ENCODE measurements at places on chromosomes 13 and 19.
A peak's percentile ranks its signal among the peaks of the same experiment; 100 is the strongest.

GRCh38 chr13:108525827-108526226 is 103.6 kb upstream of the MYO16 start:
- DNase-seq, result no peak

GRCh38 chr13:97225533-97225932 is 3.4 kb downstream of the MBNL2 start:
- DNase-seq, result no peak

DNA sequence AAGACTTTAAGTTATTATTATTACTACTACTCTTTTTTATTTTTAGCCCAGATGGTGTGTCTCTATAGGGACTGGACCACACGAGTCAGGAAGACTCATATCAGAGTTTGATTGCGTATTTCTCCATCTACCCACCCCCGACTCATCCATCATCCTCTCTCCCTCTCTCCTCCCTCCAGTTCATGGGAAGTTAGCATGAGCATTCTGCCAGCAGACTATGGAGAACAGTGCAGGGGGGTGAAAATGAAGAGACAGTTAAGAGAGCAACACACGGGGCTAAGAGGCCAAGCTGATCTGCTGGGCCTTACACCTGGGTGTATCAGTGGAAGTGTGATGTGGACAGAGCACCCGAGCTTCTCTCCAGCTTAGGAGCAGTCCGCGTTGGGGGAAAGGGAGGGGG is 95.0 kb downstream of the UQCRFS1 start:
- DNase-seq, result no peak

DNA sequence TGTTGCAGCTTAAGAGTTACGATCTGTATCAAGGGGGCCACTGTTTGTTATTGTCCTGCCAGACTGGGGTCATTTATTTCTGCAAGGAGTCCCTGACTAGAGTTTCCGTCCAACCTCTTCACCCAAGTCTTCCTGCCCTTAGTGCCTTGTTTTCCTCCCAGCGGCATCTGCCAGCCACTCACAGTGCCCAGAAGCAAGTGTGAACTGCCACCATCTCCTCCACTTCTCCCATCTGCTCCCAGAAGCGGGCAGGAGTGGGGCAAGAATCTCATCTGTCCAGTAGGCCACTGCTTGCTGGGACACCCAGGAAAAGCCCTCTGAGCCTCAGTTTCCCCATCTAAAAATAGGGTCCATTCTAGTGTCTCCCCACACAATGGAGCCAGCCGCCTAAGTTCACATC is 4.0 kb downstream of the NOVA2 start:
- DNase-seq, result no peak

DNA sequence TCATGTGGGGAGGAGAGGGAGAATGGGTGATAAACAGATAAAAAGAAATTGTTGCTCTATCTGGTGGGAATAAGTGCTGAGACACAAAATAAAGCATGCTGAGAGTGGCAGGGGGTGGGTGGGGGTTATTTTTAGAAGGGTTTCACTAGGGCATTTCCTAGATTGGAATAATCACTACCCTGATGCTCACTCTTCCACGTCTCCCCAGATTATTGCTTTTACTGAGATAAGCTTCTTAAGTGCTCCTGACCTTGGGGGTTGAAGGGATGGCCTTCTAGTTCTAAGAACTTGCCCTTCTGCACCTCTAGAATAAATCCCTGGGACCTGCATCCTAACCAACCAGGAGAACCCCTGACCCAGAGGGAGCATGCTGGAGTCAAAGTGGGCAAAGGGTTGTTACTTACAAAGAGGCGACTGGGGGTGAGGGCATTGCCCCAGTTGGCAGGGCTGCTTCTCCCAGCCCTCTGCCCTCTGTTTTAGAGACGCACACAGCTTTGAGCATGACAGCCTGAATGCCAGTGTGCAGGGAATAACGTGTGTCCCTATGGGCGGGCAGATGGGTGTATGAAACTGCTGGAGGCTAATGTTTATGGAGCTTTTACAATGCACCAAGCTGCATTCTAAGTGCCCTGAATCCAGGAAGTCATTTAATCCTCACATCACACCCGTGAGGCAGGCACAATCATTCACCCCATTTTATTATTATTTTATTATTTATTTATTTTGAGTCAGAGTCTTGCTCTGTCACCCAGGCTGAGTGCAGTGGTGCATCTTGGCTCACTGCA is 743 bp downstream of the RDH8 start:
- DNase-seq, result no peak

DNA sequence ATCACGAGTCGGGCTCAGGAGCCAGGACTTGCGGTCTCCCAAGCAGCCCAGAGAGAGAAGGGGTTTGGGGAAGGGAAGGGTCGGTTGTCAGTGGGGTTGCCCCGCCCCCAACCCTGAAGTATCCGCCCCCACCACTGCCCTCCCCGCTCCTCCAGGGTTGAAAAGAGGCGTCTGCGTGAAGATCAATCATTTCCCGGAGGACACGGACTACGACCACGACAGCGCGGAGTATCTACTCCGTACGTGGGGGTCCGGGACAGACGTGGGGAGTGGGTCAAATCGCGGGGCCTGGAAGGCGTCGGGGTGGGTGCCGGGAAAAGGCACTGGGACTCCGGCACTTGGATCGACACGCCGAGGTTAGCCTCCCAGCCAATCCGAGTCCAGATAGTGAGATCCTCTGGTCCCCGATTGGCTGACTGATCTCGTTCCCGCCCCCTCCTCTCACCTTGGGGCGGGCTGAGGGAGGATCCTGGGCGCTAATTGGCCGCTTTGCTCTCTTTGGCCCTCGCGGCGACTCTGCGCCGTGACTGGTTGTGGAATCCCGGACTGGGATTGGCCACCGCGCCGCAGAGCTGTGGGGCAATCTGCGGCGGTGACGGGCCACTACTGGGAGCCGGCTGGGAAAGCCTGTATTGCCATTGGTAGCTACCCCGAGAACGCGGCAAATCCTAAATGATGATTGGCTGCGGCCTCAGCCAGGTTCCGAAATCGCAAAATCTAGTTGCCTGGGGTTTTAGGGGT is 13.3 kb upstream of the CACNG6 start:
- DNase-seq, result peak; percentile 88

DNA sequence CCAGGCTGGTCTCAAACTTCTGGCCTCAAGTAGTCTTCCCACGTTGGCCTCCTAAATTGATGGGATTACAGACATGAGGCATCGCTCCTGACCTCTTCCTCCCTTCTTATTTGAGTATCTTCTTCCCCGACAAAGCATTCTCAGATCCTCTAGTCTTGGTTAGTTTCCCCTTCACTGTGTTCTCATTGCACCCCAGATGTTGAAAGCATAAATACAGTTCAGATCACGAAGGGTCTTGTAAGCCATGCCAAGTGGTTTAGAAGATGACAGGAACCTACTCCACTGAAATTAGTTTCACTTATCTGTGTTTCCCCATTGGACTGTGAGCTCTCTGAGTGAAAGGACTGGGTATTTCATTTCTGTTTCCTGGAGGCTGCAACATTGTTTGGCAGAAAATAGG is 100.7 kb downstream of the DGKH start:
- no peak for DNase-seq

GRCh38 chr13:27641711-27642502 is 20.2 kb downstream of the POLR1D start:
- no peak for DNase-seq

DNA sequence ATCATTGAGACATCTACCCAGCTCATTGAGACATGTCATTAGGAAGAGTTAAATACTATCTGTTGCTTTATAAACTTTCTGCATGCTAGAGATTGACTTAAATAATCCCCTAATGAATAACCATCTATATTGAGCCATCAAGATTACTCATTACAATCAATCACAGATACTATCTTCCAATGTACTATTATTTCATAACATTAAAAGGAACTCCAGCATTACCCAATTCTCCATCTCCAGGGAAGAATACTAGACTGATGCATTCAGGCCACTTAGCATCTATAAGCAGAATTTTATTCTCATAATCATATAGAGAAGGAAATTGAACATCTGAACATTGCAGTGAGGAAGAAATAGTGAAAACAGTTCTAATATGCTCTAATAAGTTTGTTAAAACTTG is 8.0 kb downstream of the EPSTI1 start:
- no peak for DNase-seq

DNA sequence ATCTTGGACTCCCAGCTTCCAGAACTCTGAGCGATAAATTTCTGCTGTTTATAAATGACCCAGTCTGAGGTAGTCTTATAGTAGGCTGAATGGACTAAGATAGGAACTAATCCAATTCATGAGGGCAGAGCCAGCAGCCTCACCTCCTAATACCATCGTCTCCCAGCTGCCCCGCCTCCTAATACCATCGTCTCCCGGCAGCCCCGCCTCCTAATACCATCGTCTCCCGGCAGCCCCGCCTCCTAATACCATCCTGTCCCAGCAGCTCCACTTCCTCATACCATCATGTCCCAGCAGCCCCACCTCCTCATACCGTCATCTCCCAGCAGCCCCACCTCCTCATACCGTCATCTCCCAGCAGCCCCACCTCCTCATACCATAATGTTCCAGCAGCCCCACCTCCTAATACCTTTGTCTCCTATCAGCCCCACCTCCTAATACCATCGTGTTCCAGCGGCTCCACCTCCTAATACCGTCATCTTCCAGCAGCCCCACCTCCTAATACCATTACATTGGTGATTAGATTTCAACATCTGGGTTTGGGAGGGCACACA is 2.4 kb upstream of the ARGLU1 start:
- DNase-seq, result peak; percentile 63

GRCh38 chr19:31656507-31656906 is 307.3 kb upstream of the TSHZ3 start:
- DNase-seq, result no peak

DNA sequence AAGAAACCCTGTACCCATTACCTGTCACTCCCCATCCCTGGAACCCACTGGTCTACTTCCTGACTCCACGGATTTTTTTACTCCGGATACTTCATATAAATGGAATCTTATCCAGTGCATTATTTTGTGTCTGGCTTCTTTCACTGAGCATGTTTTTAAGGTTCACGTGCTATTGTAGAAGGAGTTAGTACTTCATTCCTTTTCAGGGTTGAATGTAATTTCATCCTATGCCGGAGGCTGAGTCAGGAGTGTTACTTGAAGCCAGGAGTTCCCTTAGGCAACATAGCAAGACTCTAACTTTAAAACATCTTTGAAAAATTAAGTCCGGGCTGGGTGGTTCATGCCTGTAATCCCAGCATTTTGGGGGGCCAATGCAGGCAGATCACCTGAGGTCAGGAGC is 17.9 kb upstream of the ELAVL1 start:
- no peak for DNase-seq

GRCh38 chr13:90686442-90686841 is 661.0 kb upstream of the MIR17HG start:
- DNase-seq, result no peak

GRCh38 chr19:55877211-55877610 is 40.9 kb downstream of the NLRP4 start:
- no peak for DNase-seq

GRCh38 chr19:1823539-1824251 is 11.6 kb upstream of the ATP8B3 start:
- DNase-seq, result no peak

GRCh38 chr13:41182231-41182630 is 12.1 kb downstream of the KBTBD7 start:
- no peak for DNase-seq

GRCh38 chr19:53158119-53158656 is 665 bp downstream of the ZNF347 start:
- peak; percentile 59 for DNase-seq

DNA sequence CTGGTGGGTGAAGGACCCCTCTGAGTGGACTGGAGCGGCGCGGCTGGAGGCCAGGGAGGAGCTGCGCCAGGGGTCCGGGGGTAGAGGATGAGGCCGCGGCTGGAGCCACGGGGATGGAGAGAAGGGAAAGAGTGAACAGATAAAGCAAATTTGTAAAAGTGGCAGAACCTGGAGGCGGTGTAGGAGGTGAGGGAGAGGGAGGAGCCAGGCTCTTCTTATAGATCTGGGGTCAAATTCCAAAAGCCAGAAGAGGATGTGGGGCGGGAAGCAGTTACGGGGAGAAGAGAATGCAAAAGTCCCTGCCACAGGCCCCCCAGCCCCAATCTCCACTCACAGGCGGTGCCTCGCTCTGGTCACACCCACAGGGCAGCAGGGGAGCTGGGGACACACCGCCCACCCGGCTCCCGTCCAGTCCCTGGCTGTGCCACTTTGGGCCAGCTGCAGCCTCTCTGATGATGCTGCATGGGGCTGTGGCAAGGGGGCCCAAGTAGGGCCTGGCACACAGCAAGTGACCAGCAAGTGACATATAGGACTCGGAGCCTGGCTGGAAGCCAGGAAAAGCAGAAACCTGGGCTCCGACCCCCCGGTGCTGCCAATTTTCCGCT is 11.1 kb downstream of the LRRC4B start:
- no peak for DNase-seq

DNA sequence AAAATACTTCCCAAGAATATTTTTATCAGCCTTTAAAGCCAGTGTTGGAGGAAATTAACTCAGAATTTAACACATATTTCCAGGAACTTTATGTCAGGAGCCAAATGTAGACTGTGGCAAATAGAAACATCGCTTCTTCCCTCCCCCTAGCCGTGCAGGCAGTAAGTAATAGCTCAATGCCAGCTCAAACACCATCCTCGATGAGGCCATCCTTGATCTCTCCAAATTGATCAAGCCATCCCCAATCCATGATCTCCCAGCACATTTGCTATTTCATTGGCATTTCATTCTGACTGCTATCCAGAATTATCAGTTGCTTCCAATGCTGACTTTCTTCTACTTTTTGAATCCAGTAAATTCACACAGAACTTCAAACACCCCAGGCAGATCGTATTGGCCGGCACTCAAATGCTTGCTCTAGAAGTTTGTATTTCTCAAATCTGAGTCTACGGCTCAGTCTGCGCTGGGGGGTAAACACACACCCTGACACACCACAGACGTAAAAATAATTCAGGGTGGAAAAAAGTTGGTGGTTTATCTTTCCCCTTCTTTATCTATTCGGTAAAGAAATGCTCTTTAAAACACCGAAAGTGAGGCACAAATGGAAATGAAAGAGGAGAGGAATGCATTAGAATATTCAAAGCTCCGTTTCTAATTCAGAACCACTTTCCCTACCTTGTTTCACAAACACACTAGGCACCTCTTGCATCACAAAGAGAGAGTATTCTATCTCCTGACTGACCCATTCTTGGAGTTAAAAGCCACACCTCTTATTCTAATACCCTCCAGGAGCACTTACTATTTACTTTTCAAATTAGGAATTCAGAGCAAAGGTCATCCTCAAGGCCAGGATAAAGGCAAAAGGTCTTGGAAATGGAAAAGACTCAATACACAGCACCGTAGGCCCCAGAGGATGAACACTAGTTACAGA is 991 bp downstream of the OBI1 start:
- DNase-seq, result no peak

- DNase-seq, result peak; percentile 71
These were observed 1.8 kb upstream of the CEACAM8 start for GRCh38 chr19:42596391-42597072.

- DNase-seq, result no peak
These were observed 10.4 kb downstream of the XAB2 start for GRCh38 chr19:7618771-7619510.

DNA sequence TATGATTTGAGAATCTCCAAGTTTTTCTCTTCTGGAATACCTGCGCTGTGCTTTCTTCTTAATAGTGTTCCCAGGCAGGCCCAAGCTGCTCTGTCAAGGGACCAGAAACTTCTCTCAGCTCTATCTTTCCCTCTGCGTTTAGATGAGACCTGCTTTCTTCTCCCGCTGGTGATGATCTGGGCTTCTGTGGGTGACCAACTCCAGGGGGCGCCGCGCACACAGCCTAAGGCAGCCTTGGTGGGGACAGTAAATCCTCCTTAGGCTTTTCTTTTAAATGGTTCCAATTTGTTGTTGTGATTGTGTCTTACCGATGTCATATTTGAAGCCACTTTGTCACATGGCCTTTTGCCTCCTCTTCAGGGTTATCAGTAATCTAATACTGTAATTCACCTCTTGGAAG is 439.4 kb upstream of the KLF12 start:
- peak; percentile 9 for DNase-seq

All from nephron progenitor cell (in vitro differentiated cells).